Common myeloid progenitor, CD34-positive (primary cell): ENCODE measurements at places on chromosomes 4 and X.

DNA sequence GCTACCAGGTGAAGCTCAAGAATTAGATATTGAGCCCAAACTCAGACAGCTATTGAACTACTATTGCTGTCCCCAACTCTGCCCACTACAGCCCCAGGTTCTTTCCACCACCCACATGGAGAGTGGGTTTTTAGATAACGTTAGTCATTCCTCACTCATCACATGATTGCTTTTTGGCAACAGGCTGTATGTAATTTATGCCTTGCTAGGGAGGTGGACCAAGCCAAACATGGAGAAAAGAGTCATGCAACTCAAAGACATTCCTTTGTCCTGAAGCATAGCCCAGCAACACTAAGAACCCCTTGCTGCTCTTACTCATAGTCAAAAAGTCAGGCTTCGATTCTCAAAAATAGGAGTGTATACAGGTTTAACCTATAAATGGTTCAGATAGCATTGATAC lies 275.9 kb upstream of the VCX3A start:
- DNase-seq: no peak

- DNase-seq: no peak
Observed at GRCh38 chr4:84433633-84434222, 65.4 kb downstream of the NKX6-1 start.

GRCh38 chrX:105910563-105911105 lies 88.3 kb downstream of the NRK start:
- DNase-seq: no peak

GRCh38 chr4:17597517-17597916 lies 16.9 kb upstream of the MED28 start:
- DNase-seq: no peak

DNA sequence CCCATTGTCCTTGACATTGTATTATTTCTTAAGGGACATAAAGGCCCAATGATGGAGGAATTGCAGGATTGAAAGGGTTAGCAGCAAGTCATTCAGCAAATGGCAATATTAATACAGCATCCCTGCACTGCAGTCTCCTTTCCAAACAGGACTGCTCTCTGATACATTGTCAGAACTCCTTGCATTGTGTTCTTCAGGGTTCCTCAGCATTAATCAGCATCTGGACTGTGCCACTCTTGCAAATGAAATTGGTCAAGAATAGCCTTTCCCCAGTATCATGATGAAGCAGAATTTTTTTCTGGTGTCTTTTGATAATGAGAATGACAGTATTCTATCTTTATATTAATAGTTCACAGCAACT lies 272.6 kb upstream of the HAND2 start:
- DNase-seq: no peak

DNA sequence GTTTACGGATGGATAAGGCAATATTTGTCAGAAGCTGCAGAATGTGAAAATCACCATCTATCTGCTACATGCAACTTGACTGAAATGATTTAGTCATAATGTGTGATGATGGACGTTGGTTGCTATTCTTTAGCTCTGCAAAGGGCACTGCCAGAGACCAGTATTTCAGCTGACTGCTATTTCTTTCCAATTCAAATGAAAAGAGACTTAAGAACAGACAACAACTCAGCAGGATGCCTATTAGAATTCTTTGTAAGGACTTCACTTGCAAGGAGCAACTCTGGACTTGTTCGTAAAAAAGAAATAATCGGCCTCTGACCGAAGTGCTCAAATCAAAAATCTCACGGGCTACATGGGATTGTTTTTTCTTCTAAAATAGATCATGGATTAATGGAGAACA lies 262.7 kb downstream of the DHX15 start:
- no peak for DNase-seq

GRCh38 chrX:137424679-137425078 lies 141.2 kb upstream of the ZIC3 start:
- DNase-seq: no peak

- no peak for DNase-seq
Observed at GRCh38 chr4:128527946-128528576, 240.4 kb upstream of the PGRMC2 start.

DNA sequence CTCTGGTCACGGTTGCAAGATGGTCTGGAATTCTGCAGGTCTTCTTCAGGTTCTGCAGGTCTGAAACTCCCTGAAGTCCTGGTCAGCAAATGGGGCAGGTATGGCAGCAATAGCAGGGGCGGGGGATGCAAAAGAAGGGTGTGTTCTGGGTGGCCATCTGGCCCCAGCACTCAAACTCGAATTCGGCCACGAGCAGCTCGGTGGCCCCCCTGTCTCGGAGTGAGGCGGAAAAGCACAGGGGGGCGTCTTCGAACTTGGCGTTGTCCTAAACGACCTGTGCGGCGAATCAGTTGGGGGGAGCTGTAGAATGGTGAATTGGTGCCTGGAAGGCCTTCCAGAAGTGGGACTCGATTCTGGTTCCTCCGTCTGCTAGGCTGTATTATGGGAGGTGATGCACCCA lies 2.1 kb downstream of the RTL5 start:
- DNase-seq: no peak

DNA sequence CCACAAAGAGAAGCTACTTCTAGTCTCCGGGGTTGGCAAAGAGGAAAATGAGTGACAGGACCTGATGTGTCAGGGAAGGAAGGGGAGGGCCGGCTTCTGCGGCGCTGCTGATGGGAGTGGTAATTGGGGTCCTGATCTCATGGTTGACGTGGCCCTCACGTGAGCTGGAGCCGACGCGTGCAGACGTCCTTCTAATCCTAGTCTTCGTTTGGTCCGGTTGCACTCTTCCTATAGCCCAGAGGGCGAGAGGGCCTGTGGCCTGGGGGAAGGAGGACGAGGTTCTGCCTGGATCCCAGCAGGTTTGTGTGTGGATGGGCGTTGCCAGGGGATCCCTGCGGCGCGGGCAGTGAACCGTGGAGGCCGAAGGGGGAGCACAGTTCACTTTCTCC lies at the start of gene ARMCX1:
TSS of gene ARMCX1 (plus strand) at position 186 of the 389 bp plus-strand sequence. CDS start 2,384 bp downstream, outside the sequence.
- DNase-seq: peak; percentile 84

GRCh38 chrX:3263681-3264126 lies 82.7 kb downstream of the MXRA5 start:
- no peak for DNase-seq

GRCh38 chr4:147327322-147327721 lies 153.6 kb upstream of the EDNRA start:
- DNase-seq: no peak

DNA sequence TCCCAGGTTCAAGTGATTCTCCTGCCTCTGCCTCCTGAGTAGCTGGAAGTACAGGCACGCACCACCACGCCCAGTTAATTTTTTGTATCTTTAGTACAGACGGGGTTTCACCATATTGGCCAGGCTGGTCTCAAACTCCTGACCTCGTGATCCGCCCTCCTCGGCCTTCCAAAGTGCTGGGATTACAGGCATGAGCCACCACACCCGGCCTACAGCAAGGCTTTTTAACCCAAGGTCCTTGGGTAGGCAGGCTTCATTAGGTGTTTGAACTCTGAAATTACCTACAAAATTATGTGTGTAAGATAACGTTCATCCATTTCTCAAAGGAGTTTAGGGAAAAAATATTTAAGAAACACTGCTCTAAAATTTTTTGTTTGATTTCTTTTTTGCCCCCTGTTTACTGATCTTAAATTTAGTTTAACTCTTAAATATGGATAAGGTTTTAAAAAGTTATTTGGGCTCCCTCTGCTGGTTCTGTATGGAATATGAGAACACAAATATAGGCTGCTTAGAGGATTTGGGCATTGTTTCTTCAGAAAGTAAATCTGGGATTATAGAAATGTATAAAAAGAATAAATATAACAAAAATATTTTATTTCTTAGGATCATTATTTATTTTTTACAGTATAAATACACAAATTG lies 92.8 kb downstream of the CBR4 start:
- peak; percentile 79 for DNase-seq

- DNase-seq: no peak
Observed at GRCh38 chrX:1341545-1342184, 5.1 kb downstream of the IL3RA start.

DNA sequence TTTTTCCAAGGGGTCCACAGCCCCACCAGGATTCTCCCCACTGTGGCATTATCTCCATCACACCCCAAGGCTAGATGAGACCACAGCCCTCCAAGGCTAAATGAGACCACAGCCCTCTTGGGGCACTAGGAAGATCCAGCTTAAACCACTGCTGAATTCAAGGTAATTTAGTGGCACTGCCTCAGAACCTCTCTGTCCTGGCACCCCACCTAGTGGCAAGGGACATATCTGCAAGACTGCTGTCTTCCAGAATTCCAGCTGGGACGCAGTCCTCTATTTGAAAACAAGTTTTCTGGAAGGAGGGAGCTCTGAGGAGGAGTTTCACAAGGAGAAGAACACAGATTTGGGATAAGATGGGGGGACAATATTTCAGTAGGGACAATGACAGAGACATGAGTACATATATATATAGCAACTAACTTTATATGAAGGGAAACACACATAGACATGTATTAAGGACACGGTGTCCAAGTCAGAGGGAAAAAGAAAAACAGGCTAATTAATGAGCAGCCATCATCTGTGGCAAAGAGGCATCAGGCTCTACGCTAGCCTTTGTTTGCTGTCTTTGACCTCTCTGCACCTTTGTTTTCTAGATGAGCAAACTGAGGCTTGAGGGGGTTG lies 9.3 kb downstream of the CETN2 start:
- DNase-seq: peak; percentile 12

DNA sequence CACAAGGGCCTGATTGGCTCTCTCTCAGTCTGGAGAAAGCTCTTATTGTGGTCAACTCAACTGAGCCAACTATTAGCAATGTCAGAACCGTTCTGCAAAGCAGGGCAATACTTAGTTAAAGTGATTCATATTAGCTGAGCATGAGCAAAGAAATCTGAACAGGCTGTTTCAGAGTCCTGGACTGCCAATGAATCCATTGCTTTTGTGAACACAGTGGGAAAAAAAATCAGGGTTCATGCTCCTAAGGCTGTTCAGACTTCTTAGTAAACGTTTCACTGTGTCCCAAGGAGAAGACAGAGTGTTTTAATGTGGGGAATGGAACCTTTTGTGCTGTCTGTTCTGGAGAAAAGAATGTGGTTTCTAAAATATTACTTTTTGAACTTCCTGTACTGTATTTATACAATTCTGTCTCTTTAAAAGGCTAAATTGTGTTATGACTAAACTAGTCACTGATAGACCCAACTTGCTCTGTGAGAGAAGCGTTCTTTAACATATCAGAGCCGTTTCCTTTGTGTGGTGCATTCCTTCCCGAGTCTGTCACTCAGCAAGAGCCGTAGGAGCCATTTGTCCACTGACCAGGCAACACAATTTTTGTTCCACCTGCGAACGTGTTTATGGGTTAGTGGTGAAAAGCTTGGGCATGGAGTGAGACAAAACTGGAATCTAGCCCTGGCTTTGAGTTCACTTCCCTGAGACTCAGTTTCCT lies 366.1 kb downstream of the FBXO8 start:
- no peak for DNase-seq

GRCh38 chr4:8556341-8557150 lies 23.6 kb upstream of the GPR78 start:
- DNase-seq: no peak

- DNase-seq: no peak
Observed at GRCh38 chrX:139094671-139095592, 383.4 kb upstream of the FGF13 start.
